ENCODE measurements at places on chromosomes 1 and 21. TPM values are rescaled to one million over a fixed set of nuclear protein-coding genes. Genes with fewer than 3 reads are reported as not detected.

OR13G1 gene
- not detected for polyA plus RNA-seq

UBE2U gene
- not detected for polyA plus RNA-seq

FMO1 gene
- 2.5 TPM for polyA plus RNA-seq

AADACL4 gene
- 0.10 TPM for polyA plus RNA-seq

GUCA2A gene
- polyA plus RNA-seq: not detected

MR1 gene
- polyA plus RNA-seq: 3.9 TPM

TLR5 gene
- polyA plus RNA-seq: 2.0 TPM

FCER1G gene
- polyA plus RNA-seq: 127 TPM

OR2T35 gene
- polyA plus RNA-seq: not detected

S100A9 gene
- 73.9 TPM for polyA plus RNA-seq

OPRD1 gene
- 0.56 TPM for polyA plus RNA-seq

MAD2L2 gene
- 15.6 TPM for polyA plus RNA-seq

IFNLR1 gene
- 4.0 TPM for polyA plus RNA-seq

FBXO2 gene
- 86.6 TPM for polyA plus RNA-seq

IL12RB2 gene
- 0.24 TPM for polyA plus RNA-seq

TNNT2 gene
- 14.0 TPM for polyA plus RNA-seq

VHLL gene
- polyA plus RNA-seq: not detected

C4BPA gene
- polyA plus RNA-seq: 0.32 TPM

FAM110D gene
- polyA plus RNA-seq: 0.46 TPM

NOTCH2NLA gene
- 3.7 TPM for polyA plus RNA-seq

ZNF670 gene
- polyA plus RNA-seq: 0.84 TPM

TCHHL1 gene
- not detected for polyA plus RNA-seq

GPATCH2 gene
- polyA plus RNA-seq: 5.4 TPM

KIFAP3 gene
- 24.5 TPM for polyA plus RNA-seq

PLCH2 gene
- 11.4 TPM for polyA plus RNA-seq

LRRC53 gene
- not detected for polyA plus RNA-seq

FAM72C gene
- polyA plus RNA-seq: 0.08 TPM

MAB21L3 gene
- polyA plus RNA-seq: not detected

TAS1R3 gene
- polyA plus RNA-seq: 0.61 TPM

YTHDF2 gene
- 41.0 TPM for polyA plus RNA-seq

TRPM2 gene
- polyA plus RNA-seq: 17.3 TPM

CITED4 gene
- polyA plus RNA-seq: 21.8 TPM

NCF2 gene
- polyA plus RNA-seq: 4.9 TPM
